NCI-H2029 treated with DMSO at 0.1 percent for 48 hours (cell line): ENCODE measurements at places on chromosomes 2 and 18.

GRCh38 chr2:211931314-211931713 lies 607.3 kb downstream of the ERBB4 start:
- DNase-seq = no peak

DNA sequence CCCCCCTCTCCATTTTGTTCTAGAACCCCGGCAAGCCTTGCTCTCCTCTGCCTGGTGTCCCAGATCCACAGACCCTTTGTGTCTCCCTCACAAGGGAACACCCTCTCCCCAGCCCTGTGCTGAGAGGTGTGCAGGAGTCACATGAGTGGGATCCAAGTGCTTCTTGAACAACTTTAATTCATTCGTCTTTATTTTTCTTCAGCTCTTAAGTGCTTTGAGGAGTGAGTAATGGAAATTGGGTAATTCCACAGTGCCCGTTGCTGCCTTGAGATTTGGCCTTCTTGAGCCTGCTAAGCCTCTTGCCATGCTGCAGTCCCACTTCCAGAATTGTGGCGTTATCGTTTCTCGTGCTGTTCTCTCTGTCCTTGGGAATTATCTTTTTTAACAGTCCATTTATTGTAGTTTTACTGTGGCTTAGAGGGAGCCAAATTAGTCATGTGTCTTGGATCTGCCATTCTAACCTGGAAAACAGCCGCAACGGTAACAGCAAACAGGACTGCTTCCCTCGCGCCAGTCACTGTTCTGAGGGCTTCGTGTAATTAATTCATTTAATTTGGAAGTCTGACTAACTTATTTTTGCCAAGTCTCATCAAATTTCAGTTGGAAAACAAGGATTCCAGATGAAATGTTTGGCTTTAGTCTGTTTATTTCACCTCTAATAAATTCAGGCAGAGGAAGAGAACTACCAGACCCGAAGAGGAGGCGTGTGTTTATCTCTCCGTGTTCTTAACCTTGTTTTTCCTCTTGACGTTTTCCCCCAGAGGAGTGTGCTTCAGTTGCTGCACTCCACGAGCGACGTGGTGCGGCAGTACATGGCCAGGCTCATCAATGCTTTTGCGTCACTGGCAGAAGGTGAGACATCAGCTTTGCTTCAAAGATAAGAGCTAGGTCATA lies 72.0 kb downstream of the ARMC9 start:
- DNase-seq = no peak

- DNase-seq = peak; percentile 35
Measured at GRCh38 chr2:2698182-2699120, 367.4 kb upstream of the MYT1L start.

DNA sequence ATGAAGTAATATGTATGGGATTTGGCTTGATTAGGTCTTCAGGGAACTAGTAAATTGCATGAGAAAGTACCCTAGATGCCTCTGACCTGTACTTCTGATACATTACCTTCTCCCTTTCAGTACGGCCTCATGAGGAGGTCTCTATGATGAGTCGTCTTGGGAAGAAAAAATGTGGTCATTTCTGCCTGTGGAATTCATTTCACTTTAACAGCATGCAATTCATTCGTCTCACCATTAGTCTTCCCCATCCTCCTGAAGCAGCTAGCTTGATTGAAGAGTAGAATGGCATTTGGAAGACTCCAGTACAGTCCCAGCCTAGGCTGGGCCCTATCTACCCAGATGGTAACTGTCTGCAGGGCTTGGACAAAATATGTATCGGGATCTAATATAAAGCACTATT lies 52.2 kb downstream of the TMX3 start:
- no peak for DNase-seq

DNA sequence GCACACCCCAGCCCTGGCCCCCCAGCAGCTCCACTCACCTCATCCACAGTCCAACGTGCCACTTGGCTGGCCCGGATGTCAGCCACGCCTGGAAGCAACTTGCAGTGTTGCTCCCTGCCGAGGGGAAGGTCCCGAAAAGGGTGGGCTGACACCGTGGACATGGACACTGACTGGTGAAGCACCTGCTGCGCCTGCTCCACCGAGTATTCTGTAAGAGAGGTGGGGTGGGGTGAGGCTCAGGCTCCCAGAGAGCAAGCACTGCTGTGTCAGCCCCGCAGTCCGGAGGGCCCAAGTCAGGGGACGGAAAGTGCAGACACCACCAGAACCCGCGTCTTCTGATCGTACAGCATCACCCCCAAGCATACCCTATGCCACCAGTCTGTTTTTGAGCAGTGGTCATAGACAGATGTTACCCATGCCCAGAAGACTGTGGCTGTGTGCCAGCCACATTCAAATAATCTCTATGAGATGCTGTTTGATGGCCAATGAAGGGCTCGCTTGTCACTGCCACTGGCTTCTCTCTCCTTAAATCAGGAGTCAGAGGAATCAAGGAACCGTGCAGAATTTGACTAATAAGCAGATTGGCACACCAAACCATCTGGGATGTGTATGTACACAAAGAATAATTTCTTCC lies 74.2 kb upstream of the TMEM200C start:
- no peak for DNase-seq

DNA sequence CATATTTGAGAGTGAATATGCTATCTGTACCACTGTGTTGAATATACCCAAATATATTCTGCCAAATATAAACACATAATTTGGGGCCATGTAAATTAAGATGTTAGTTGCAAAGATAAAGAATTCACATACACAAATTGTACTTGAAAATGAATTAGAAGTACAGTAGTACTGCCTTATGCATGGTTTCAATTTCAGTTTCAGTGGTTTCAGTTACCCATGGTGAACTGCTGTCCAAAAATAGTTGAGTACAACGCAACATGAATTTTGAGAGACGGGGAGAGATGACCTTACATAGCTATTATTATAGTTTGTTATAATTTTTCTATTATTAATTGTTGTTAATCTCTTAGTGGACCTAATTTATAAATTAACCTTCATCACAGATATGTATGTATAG lies 1313.0 kb upstream of the FAM98A start:
- DNase-seq = no peak

DNA sequence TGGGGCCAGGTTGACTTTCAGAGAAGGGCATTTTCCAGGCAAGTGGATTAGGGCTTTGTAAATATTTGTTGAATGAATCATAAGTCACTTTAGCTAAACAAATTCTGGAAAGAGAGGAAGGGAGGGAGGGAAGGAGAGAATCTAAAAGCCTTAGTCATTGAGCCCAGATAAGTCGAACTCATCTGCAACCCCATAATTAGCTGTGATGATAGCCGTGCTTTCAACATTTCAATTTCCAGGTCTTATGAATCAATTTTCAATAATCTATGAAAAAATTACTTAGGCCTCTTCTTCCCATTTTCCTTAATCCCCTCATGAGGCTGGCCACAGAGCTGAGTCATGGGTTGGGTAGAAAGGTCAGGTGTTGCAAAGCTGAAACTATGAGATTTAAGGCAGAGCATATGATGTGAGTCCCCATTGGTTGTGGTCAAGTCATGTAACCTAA lies 111.9 kb upstream of the MAPRE2 start:
- peak; percentile 10 for DNase-seq

DNA sequence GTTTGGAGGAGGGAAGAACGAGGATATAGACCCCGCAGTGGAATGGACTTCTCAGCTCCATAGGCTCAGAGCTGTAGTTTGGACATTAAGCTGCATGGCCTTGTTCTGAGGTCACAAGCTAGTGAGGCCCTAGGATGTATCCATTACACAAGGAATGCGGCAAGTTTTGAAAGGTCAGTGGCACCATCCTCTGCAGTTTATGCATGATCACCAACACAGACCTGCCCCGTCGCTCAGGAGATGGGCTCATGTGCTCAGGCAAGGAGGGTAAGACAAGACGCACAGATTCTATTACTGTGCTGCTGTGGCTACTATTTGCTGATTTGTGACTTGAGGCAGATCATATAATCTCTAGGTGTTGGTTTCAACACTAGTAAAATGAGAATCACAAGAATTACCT lies 110.9 kb downstream of the FAM161A start:
- DNase-seq = no peak

- DNase-seq = no peak
Measured at GRCh38 chr18:26635466-26635865, 87.1 kb upstream of the KCTD1 start.

DNA sequence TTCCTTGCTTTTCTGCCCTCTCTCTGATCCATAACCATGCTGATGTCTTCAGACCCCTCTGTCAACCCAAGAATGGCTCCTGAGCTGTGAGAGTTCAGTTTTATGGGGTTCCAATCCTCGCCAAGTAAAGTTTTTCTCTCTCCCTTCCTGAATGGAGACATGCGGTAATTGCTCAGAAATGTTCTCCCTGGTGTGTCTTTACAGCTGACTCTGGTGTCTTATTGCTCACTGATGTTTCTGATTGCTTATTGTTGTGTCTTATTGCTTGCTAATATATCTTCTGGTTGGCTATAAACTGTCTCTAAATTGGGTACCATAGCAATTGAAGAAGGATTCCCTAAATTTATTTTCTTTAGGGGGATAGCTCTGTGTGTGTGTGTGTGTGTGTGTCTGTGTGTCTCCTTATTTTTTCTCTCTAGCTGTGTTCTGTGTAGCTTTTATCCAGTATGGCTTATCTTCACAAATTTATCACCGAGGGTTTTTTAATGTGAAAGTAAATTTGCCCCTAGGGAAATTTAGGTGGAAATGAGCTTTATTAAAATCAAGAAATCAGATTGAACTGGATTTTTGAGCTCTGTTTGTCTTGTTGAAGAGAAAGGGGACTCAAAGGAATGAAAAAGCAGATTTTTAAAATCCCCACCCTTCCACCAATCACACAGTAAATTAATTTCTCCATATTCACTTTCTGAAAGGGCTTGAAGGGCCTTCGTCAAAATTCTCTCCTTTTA lies 19.5 kb downstream of the MGAT5 start:
- DNase-seq = no peak

GRCh38 chr18:60411715-60412114 lies 39.1 kb upstream of the MC4R start:
- no peak for DNase-seq

DNA sequence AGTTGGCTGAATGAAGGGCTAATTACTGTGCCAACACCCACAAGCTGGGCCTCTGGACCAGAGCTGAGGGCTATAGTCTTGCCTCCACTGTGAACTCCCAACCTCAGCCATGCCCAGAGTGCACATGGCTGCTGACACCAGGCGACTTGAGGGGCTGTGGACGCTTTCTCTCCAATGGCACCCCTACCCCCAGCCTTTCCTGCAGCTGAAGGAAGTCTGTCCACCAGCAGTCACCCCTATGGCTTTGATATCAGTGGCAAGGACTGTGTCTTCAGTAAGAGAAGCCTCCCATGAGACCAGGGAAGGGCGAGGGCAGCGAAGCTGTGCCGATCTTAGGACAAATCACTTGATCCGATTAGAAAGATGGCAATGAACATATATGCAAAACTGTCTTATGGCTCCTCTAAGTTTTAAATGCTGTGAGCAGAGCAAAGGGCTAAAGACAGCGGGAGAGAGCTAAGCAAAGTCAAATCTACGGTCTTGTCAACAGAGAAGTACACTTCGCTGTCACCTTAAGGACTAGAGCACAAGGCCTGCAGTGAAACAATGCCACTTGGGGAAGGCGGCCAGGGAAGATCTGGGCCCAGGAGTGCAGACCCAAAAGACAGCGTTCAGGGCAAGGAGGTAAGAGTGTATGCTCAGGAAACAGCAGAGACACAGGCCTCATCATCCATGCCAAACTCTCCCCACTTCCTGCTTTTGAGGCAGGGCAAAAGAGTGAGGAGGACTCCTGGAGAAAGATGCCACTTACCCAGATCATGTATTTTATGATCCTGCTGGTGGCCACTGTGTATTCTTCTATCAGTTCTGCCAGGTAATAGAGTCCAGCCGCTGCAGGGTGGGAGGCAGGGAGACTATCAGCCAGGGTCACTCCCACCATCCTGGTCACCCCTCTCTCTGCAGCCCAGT lies 1.5 kb downstream of the TEX261 start:
- DNase-seq = no peak

DNA sequence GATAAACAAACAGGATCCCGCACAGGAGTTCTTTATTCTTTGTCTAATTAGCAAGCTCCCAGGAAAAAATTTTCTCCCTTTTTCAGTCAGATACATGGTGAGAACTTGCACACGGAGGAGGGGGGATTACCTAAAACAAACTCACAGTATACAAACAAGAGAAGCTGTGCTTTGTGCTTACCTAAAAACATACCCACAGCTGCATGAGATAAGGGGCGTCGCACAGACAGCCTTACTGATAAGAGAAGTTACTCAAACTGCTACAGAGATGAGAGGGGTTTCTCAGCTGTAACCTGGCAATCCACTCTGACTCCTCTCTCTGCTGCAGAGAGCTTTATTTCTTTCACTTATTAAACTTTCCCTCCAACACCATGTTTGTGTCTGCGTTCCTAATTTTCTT lies 32.9 kb upstream of the ST3GAL5 start:
- no peak for DNase-seq
